ENCODE measurements at places on chromosomes 4 and X.
A peak's percentile ranks its signal among the peaks of the same experiment; 100 is the strongest.

DNA sequence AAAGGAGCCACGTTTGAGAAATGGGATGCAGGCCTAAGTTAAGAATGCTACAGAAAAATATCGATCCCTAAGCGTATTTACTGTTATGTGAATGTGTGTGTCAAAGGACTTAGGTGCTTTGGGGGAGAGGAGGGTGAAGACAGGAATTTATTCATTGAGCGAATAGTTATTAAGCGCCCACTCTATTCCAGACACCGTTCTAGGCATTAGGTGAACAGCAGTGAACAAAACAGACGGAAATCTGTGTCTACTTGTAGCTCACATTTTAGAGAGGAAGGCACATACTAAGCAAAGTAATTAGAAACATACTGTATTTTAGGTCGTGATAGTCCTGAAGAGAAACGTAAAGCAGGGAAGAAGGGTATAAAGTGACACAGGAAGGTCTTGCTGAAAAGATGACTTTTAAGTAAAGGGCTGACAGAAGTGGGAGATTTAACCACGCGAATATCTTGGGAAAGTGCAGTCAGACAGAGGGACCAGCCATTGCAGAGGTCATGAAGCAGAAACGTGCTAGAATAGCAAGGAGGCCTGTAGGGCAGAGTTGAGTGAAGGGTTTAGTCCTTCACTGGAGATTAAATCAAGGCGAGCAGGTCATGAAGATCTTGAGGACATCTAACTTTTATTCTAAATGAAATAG is 541 bp downstream of the AIMP1 start:
- peak overlapping the region; percentile 93 for H3K4me3 ChIP-seq
- H3K27ac ChIP-seq: peak overlapping the region; percentile 99
- 0 out of 3 replicates have a peak, but pooled peaks cover 4% of the 10 kb centered on the region for H3K36me3 ChIP-seq
- no peak for DNase-seq
- no peaks in the 10 kb centered on the region for H3K27me3 ChIP-seq

- H3K27ac ChIP-seq: no peak overlapping the region
- H3K36me3 ChIP-seq: no peaks in the 10 kb centered on the region
- H3K27me3 ChIP-seq: no peaks in the 10 kb centered on the region
- no peak for DNase-seq
These were observed 194.3 kb downstream of the AFAP1 start for GRCh38 chr4:7745301-7745885.

DNA sequence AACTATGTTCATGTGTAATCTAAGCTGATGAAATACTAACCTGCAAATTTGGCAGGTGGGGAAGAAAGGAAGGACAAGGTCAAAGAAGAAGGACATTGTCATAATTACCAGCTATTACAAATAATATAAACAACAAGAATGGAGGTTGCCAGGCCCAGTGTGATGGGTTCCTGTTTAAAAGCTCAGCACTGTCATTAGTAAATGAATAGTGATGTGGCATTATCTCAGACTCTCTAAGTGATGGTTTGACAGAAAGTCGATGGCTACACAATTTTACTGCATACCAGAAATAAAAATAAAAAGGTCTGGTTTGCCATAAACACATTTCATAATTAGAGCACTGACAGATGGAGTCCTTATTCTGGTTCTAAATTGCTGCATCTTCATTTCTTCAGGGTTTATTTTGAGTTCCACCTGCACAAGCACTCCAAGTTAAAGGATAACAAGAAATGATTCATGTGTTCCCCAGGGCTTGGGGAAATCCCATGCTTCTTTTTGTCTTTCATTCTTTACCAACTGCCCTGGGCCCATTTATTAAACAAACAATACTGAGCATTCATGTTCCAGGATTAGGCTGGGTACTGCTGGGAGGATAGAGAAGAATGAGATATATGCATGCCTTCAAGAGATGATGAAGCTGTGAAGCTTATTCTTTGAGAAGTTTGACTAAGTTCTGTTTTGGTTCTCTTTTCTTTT is 367.8 kb upstream of the RASGEF1B start:
- DNase-seq: no peak
- no peaks in the 10 kb centered on the region for H3K36me3 ChIP-seq
- no peaks in the 10 kb centered on the region for H3K4me1 ChIP-seq
- no peak overlapping the region for H3K27ac ChIP-seq
- H3K4me3 ChIP-seq: no peak overlapping the region

DNA sequence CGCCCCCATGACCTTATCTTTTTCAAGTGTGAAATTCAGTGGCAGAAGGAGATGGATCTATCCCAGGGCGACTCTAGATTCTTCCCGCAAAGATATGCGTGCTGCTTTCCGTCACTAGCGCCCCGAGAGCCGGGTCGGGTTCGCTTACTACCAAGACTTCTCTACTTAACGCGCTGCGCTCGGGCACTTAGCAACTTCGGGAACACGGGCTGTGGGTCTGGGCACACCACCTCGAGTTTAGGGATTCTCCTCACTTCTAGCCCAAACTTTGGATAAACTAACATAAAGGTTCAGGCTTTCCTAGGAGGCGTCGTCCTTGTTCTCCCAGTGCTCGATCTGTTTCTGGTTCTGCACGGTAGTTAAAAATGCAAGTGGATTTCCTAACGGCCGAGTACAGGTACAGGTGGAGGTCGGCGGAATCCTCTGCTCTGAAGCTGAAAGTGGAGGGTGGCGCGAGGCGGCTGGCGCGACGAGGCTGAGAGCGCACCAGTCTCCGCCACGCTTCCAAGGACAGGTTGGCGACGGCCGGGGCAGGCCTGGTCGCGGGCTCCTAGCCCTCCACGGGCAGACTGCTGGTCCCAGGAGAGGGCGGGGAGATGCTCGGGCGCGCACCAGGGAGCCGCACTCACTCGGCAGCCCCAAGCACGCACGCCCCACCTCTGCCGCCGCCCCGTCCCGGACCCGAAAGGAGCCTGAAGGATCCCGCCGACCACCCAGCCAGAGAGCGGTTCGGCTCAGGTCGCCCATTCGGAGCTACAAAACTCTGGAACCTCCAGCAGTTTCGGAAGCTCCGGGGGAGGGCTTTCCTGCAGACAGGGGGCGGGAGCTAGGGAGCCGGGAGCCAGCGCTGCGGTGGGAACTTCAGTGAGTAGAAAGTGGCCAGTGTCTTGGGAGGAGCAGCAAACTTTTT is 100.8 kb upstream of the TENM3 start:
- peaks cover 6% of the 10 kb centered on the region for H3K27me3 ChIP-seq
- no peaks in the 10 kb centered on the region for H3K36me3 ChIP-seq
- no peak overlapping the region for H3K27ac ChIP-seq
- no peak overlapping the region for H3K4me3 ChIP-seq
- no peaks in the 10 kb centered on the region for H3K4me1 ChIP-seq

- H3K27ac ChIP-seq: no peak overlapping the region
- no peak for DNase-seq
- H3K27me3 ChIP-seq: peaks cover 7% of the 10 kb centered on the region
- no peak overlapping the region for H3K4me3 ChIP-seq
These were observed 99.5 kb upstream of the NKX1-1 start for GRCh38 chr4:1505511-1506460.

Data from HepG2 (cell line).